ENCODE measurements at places on chromosomes 7 and 10. TPM values are rescaled to one million over a fixed set of nuclear protein-coding genes. Genes with fewer than 3 reads are reported as not detected.
A peak's percentile ranks its signal among the peaks of the same experiment; 100 is the strongest.

The IRF5 gene
- 1.2 TPM for total RNA-seq

DNA sequence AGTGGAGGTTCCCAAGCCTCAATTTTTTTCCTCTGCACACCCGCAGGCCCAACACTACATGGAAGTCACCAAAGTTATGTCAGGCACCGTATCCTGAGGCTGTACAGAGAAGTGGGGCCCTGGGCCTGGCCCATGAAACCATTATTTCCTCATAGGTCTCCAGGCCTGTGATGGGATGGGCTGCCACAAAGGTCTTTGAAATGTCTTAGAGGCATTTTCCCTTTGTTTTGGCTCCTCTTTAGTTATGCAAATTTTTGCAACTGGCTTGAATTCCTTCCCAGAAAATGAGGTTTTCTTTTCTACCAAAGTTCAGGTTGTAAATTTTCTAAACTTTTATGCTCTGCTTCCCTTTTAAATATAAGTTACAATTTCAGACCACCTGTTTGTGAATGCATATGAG lies 365.2 kb downstream of the HGF start:
- no peak for DNase-seq

The AGR2 gene
- 73.1 TPM for total RNA-seq

GRCh38 chr10:3791974-3792633 lies 7.1 kb upstream of the KLF6 start:
- no peak for DNase-seq

GRCh38 chr10:119302172-119302571 lies 94.8 kb downstream of the GRK5 start:
- no peak for DNase-seq

DNA sequence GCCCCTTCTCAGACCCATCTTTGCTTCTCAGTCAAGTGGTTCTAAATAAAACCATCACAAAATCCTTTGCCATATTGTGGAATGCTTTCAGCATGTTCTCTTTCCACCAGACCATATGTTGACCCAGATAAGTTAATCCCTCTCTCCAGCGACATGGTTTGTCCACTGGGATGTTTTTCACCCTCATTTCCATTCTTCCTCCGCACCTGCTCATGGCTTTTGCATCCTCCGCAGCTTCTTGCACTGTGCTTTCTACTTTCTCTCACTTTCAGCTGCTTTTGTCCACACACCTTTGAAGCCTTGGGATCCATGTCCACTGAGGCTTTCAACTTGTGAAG lies 52.3 kb upstream of the WAC start:
- DNase-seq: no peak

DNA sequence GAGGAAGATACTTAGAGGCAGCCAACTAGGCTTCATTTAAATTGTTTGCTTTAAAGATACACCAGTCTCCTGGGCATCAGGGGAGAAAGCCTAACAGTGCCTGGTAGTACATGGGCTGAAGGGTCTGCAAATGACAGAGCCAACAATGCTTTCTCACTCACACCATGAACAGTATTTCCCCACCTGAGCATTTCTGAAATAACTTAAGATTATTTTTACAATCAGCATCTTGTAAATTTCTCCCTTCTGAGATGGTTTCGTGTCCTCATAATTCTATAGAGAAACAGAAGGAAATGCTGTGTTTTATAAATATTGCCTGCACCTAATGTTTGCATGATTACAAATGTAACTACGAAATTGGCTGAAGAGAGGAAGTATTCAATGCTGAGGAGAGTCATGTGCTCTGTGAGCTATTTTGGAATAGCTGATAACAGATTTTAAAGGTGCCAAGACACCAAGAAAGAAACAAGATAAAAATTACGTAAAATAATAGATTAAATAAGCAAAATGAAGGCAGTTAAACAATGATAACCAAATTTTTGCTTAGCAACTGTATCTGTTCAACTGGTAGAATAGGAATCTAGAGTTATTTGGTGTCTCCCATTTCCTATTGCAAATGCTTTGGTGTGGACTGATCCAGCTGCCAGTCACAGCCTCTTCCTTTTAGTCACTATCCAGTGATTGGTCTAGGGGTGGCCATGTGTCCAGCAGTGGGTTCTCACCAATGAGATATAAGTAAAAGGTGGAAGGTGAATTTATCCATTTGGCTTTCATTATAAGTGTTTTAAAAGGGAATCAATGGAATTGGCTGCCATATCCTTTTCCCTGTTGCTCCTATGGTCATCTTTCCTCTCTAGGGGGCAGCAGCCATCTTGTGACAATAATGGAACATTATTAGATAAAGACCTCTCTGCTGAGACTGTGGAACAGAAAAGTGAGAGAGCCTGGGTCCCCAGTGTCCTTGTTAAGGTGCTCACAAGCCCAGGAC lies 167.9 kb upstream of the SLC26A5 start:
- DNase-seq: no peak

- DNase-seq: no peak
These were observed 115.2 kb upstream of the MDFIC start for GRCh38 chr7:114806590-114807162.

DNA sequence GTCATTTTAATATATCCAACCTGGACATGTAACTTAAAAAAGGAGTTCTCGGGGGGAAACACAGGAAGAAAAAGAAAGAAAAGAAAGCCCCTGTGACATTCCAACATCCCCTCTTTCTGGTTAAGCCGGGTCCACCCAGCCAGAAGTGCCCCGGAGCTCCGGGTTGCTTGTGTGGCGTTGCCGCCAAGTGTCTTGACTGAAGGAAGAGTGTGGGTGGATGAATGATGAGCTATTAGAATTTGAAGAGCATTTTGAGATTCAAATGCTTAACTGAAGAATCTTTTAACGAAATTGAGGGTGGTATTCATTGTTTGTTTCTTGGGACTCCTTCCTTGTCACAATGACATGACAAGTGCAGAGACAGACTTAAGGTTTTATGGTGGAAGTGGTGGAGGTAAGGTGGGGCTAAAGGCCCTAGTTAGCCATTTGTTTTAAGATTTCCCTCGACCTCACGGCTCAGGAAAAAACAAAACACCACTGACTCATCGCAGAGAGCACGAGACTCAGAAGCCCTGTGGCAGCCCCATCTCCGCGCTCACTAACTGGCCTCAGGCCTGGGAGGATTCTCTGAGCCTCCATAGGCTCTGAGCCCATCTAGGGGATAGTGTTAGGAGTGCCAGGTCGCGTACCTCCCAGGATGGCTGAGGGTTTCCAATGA lies 1.8 kb upstream of the GLI3 start:
- no peak for DNase-seq

The LRRC4 gene
- total RNA-seq: 0.41 TPM

- DNase-seq: no peak
These were observed 80.9 kb upstream of the SHH start for GRCh38 chr7:155893176-155893575.

GRCh38 chr10:121216721-121217181 lies 365.6 kb downstream of the WDR11 start:
- peak; percentile 30 for DNase-seq

The TBXAS1 gene
- 7.6 TPM for total RNA-seq

The PON1 gene
- not detected for total RNA-seq

DNA sequence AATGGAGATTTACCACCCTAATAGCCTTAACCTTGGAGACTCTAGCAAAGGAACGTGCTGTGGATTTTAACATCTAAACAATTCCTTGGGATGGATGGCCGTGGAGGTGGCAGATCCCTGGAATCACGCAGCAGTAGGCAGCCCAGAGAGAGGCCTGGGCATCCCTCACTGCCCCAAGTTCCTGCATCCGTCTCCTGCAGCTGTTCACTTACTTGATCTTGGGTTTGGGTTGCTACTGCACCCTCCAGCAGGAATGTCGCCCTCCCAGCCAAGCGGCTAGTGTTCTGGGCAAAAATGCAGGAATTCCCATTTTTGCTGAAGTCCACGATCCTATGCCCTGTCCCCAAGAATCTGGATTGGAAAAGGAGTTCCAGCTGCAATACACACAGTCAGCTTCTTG lies 166.7 kb upstream of the SH2B2 start:
- DNase-seq: peak; percentile 66

The HKDC1 gene
- 0.51 TPM for total RNA-seq

The RNF148 gene
- 3.2 TPM for total RNA-seq

- DNase-seq: no peak
These were observed 66.8 kb downstream of the TRIL start for GRCh38 chr7:28891192-28891875.

DNA sequence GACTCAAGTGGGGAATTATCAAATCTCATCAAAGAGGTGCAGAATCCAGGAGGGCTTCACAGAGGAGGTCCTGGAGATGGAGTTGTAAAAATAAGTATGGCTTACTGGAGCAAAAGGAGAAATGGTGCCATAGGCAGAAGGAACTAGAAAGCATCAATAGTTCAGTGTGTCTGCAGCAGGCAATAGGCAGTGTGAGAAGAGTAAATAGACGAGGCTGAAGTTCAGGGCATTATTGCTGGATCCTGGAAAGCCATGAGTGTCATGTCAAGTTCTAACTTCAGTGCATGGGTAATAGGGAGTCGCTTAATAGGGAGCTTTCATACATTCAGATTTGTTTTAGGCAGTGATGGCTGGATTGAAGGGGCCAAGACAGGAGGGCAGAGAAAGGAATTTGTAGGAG lies 39.3 kb downstream of the CYP26A1 start:
- no peak for DNase-seq

DNA sequence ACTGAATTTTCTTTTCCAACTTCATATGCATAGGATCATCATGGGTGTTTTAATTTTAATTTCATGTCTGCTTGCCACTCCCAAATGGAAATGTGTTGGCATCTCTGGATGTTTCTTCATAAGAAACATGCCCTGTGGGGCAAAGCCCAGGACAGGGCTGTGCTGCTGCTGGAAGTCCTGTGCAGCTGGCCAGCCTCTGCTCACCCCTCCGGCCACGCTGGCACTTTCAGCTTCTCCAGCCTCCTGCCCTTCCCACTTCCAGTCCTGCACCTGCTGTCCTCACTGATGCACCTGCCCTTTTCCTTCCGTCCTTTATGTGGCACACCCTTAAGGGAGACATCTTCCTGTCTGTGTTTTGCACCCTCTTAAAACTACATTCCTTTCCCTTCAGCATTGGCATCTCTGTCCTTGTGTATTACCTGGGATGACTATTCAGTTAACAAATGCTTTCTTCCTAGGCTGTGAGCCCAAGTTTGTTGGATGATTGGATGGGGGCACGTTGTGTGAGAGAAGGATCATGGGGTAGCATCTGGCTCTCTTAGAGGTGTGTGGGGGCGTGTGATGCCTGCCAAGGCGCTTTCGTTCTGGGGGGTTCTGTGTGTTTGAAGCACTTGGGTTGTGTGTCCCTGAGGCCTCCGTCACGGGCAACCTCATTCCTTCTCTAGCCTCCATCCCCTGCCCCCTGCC lies 56.8 kb downstream of the TCF7L2 start:
- DNase-seq: no peak

The OR2A1 gene
- total RNA-seq: 0.10 TPM

The ZNF518A gene
- 51.2 TPM for total RNA-seq

DNA sequence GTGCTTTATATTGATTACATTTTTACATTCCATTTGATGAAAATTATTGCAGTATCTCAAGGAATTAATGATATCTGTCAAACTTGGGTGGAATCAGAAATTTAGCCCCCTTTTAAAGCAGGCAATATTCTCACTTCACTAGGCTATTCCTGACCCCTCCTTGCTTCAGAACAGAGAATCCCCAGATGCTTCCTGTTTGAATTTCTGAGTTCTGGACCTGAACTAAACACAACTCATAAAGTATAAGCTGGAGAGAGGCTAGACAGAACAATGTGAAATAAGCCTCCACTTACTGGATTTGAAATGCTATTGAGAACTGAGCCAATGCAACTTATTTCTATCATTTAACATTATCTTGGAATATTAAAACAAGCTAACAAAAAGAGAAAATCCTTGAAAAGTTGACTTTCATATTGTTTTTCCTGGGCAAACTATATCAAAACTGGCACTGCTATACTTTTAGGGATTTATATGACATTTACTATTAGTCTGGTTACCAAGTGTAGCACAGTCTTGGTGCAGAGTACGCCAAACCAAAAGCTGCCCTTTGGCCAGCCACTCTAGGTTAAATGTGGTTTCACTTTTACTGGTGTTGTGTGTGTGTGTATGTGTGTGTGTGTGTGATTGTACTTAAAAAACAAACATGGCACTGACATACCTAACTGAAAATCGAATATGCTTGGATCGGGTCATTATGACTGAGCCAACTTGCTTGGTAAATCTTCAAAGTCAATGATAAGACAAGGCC lies 19.0 kb upstream of the AGMO start:
- peak; percentile 10 for DNase-seq

GRCh38 chr10:80201608-80202141 lies 3.7 kb downstream of the ANXA11 start:
- no peak for DNase-seq

The HOXA3 gene
- total RNA-seq: 2.4 TPM

The HIBADH gene
- total RNA-seq: 57.0 TPM

The LRGUK gene
- total RNA-seq: 1.6 TPM

The OLAH gene
- not detected for total RNA-seq

DNA sequence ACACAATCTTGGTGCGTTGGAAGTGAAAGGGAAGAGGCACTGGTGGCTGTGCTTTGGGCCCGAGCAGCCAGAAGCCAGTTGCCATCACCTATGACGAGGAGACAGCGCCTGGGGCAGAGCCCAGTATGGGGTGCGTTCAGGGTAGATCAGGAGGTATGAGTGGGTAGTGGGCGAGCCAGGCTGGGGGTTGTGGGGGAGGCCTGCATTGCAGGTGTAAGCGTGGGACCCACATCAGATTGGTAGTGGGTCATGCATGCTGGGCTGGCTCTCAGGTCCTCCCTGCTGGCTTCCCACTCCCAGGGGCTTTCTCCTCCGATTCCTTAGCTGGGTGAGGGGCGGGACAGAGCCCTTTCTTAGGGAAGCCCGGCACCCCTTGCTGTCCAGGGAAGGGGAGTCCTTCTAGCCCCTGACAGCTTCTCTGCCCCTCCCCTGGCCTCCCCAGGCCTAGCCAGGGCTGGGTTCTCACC lies 445 bp upstream of the PVRIG start:
- DNase-seq: no peak

The CAV1 gene
- total RNA-seq: 248 TPM

- no peak for DNase-seq
These were observed 3.9 kb upstream of the LRRC27 start for GRCh38 chr10:132328106-132328505.

GRCh38 chr7:13908667-13909397 lies 80.6 kb downstream of the ETV1 start:
- DNase-seq: no peak

GRCh38 chr7:33261585-33261984 lies 132.2 kb downstream of the BBS9 start:
- DNase-seq: no peak

The CCDC3 gene
- 15.0 TPM for total RNA-seq

Data from tongue (tissue), 3 donors.